ENCODE measurements at places on chromosomes 12 and 14.

- DNase-seq, result no peak
These were observed 140.0 kb downstream of the DAD1 start for GRCh38 chr14:22448905-22449599.

DNA sequence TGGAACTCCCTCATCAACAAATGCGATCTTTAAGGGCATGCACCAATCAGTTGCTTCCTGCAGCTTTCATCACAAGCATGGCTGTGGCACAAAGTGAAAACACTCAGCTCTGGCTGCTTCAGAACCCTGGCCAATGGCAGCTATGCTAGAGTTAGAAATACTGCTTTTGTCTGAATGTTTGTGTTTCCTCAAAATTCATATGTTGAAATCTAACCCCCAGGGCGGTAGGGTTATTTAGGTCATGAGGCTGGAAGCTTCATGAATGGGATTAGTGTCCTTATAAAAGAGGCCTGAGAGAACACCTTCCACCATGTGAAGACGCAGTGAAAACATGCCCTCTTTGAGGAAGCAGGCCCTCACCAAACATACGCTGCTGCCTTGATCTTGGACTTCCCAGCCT is 453.9 kb downstream of the SNAPC1 start:
- no peak for DNase-seq

- no peak for DNase-seq
These were observed 205.2 kb downstream of the PAX9 start for GRCh38 chr14:36866867-36867266.

GRCh38 chr14:36938678-36939077 is 233.7 kb downstream of the SLC25A21 start:
- DNase-seq, result no peak

- DNase-seq, result no peak
These were observed 41.2 kb upstream of the PTCSC3 start for GRCh38 chr14:36217732-36218131.

DNA sequence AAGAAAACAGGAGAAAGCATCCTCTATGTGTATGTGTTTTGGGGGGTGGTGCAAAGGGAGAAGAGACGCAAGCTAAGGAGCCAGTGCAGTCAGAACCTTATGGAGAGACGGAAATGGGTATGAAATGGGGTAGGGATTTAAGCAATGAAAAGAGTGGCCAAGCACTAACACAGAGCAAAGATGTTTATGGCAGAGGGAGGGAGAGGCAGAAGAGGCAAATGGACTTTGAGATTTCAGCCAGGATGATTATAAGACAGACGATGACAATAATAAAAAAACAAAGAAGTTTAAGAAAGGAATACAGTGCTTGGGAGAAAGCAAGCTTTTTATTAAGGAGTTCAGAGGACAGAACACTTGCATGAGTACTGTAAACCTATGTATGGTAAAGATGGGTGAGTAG is 44.6 kb downstream of the DCAF5 start:
- DNase-seq, result no peak

GRCh38 chr14:69841656-69842055 is 37.6 kb upstream of the SMOC1 start:
- no peak for DNase-seq

DNA sequence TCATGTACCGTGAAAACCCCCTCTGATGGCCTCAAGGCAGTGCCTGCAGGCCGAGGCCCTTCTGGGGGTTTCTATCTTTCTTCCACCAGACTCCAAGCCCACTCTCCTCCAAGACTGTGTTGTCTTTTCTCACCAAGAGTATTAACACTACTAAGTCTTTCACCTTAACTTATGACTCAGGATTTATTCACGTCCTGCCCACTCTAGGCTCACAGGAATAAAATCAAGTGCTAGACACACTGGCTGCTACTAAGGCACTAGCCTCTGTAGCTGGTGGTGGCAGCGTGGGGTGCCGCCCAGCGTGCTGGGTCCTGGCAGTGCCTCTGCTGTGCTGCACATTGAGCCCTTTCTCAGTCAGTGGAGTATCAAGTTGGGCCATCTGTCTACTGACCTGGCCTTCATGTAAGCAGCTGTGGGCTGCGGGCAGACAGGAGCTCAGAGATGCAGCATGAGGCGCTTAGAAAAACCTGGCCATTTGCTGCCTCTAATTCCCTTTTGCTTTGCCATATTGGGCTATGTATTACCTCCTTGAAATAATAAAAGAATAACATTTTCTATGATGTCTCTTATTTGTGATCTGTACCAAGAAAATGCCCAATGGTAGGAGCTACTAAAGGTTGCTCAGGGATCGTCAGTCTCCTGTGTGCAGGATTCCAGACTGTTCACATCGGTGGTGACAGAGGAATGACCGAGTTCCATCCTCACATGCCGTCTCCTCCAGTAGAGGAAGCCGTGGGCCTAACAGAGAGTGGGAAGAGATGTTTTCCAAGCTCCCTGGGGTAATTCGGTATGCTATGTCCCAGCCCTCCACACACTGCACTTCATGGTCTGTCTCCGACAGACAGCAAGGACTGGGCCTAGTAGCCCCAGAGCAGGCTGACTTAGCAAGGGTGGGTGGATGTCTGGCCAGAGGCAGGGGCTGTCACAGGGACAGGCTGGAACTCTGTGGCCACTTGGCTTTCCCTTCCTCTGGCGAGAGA is 39.9 kb downstream of the MAX start:
- no peak for DNase-seq
